ENCODE measurements at places on chromosomes 11 and 22. TPM values are rescaled to one million over a fixed set of nuclear protein-coding genes. Genes with fewer than 3 reads are reported as not detected.

DNA sequence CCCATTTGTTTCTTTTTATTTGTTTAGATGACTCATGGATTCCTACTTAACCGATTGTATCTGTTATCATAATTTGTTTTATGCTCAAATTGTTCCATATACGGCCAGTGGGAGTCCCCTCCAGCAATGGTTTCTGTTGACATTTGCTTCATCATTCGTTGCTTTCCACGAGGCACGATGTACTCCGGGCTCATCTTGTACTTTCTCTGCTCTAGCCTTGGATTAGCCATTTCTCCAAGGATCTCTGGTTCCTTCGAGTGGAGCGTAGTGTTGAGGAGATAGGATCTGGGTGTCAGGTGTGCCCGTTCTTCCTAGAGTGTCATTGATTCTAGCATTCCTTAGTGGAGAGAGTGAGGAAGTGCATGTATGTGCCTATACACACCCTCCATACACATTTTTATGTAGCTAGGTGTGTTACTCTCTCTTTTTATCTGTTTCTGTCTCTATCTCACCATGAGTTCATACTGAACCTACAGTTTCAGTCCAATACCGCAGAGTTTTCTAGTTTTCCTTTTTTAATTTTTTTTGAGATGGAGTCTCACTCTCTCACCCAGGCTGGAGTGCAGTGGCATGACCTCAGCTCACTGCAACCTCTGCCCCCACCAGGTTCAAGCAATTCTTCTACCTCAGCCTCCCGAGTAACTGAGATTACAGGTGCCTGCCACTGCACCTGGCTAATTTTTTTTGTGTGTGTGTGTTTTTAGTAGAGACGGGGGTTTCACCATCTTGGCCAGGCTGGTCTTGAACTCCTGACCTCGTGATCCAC lies 31.4 kb downstream of the TECTA start:
- no peak overlapping the region for H3K4me3 ChIP-seq
- no peaks in the 10 kb centered on the region for H3K4me1 ChIP-seq
- DNase-seq, result no peak
- H3K27ac ChIP-seq, result no peak overlapping the region
- H3K36me3 ChIP-seq, result no peaks in the 10 kb centered on the region
- H3K27me3 ChIP-seq, result no peaks in the 10 kb centered on the region

GRCh38 chr11:68660066-68660810 lies 24.1 kb upstream of the GAL start:
- H3K4me3 ChIP-seq, result no peak overlapping the region
- H3K4me1 ChIP-seq, result no peaks in the 10 kb centered on the region
- H3K27ac ChIP-seq, result no peak overlapping the region
- H3K36me3 ChIP-seq, result no peaks in the 10 kb centered on the region
- no peak for DNase-seq

- no peaks in the 10 kb centered on the region for H3K4me1 ChIP-seq
- peaks cover 19% of the 10 kb centered on the region for H3K27me3 ChIP-seq
- no peak overlapping the region for H3K4me3 ChIP-seq
- no peak for DNase-seq
- no peaks in the 10 kb centered on the region for H3K36me3 ChIP-seq
Observed at GRCh38 chr11:64639885-64640284, 48.9 kb downstream of the SLC22A12 start.

- no peaks in the 10 kb centered on the region for H3K4me1 ChIP-seq
- no peaks in the 10 kb centered on the region for H3K36me3 ChIP-seq
- H3K4me3 ChIP-seq, result no peak overlapping the region
- no peak overlapping the region for H3K27ac ChIP-seq
- H3K27me3 ChIP-seq, result peaks cover 3% of the 10 kb centered on the region
- DNase-seq, result no peak
Observed at GRCh38 chr11:83680321-83680720, 394.2 kb upstream of the CCDC90B start.

DNA sequence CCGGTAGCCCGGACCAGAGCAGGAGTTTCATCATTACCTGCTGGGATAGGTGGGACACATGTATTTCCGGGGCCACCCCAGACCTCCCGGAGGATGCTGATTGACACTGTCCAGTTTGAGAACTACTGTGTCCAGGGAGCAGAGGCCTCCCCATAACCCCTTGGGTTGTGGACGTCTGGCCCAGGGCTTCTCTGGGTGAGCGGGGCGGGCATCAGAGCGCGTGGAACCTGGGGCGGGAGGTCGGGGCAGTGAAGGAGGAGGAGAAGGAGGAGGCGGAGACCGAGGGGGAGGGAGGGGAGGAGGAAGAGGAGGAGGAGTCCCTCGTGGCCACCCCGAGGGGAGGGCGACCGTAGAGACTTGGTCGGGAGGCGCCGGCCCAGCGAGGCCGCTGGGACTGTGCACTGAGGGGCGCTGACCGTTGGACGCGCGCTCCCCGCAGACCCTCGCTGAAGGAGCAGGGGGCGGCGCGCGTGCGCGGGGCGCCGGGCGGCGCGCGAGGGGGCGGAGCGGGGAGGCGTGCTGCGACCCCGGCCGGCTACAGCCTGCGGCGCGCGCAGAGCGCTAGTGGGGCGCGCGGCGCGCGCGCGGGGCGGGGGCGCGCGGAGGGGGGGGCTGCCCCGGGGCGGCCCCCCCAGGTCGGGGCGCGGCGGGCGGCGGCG lies at the start of gene GRK3:
TSS of gene GRK3 (plus strand) at position 356 of the 659 bp plus-strand sequence. CDS start 366 bp downstream, outside the sequence.
- H3K36me3 ChIP-seq, result peaks cover 3% of the 10 kb centered on the region
- peak within 1 kb of the TSS; percentile 94 for H3K4me3 ChIP-seq
- peak within 1 kb of the TSS; percentile 88 for H3K27ac ChIP-seq
- H3K27me3 ChIP-seq, result no peaks in the 10 kb centered on the region

GRCh38 chr22:28898233-28898629 lies 14.9 kb downstream of the ZNRF3 start:
- no peak overlapping the region for H3K27ac ChIP-seq
- peaks cover 2% of the 10 kb centered on the region for H3K36me3 ChIP-seq
- no peak overlapping the region for H3K4me3 ChIP-seq
- H3K4me1 ChIP-seq, result peaks cover 5% of the 10 kb centered on the region
- peaks cover 49% of the 10 kb centered on the region for H3K27me3 ChIP-seq
- no peak for DNase-seq

- H3K27me3 ChIP-seq, result no peaks in the 10 kb centered on the region
- H3K4me1 ChIP-seq, result peaks cover 26% of the 10 kb centered on the region
- DNase-seq, result no peak
- H3K27ac ChIP-seq, result no peak overlapping the region
Observed at GRCh38 chr11:128764424-128765095, 70.7 kb downstream of the FLI1 start.

- no peaks in the 10 kb centered on the region for H3K27me3 ChIP-seq
- peaks cover 7% of the 10 kb centered on the region for H3K4me1 ChIP-seq
- no peak overlapping the region for H3K27ac ChIP-seq
- no peak for DNase-seq
- no peak overlapping the region for H3K4me3 ChIP-seq
Observed at GRCh38 chr11:75480185-75481175, 45.3 kb downstream of the GDPD5 start.

DNA sequence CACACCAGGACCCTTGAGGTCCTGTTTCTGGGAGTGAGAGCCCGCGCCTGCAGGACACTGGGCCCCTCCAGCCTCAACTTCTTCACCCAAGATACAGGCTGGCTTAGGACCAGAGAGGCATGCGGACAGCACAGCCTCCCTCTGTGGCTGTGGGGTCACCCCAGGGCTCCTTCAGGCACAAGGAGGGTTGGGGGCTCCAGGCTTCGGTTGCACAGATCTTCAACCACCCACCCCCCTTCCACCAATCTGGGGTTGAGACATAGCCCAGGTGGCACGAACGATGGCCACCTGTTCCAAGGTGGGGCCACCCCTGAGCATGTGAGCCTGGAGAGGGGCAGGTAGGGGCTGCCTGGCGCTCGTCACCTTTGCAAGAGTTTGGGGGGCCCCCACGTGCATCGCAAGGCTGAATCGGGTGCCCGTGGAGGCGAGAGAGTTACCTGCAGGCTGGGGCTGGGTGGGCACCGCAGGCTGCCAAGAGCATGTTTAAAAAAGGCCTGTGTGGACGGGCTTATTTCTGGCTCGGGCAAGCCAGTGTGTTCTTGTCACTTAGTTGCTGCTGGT lies 1.2 kb downstream of the ZDHHC8 start:
- peak overlapping the region; percentile 78 for H3K4me3 ChIP-seq
- no peaks in the 10 kb centered on the region for H3K36me3 ChIP-seq
- H3K27me3 ChIP-seq, result no peaks in the 10 kb centered on the region

DNA sequence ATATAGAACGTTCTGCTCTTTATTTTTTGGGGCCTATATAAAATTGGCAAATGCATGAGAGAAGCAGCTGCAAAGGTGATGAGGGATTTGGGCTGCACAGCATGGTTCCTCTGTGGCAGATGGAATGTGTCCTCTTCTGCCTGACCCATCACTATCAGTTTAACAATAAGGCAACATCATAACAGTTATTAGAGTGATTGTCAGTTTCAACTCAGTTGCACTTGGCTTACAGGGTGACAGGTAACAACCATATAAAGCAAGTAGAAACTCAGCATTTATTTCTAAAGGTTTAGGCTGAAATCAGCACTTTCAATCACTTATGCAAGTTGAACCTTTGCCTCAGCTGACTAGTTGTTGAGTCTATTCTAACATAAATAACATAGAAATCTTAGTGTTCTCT lies 935.4 kb upstream of the CHORDC1 start:
- DNase-seq, result no peak
- H3K27ac ChIP-seq, result no peak overlapping the region
- H3K4me1 ChIP-seq, result no peaks in the 10 kb centered on the region
- H3K4me3 ChIP-seq, result no peak overlapping the region
- no peaks in the 10 kb centered on the region for H3K36me3 ChIP-seq

DNA sequence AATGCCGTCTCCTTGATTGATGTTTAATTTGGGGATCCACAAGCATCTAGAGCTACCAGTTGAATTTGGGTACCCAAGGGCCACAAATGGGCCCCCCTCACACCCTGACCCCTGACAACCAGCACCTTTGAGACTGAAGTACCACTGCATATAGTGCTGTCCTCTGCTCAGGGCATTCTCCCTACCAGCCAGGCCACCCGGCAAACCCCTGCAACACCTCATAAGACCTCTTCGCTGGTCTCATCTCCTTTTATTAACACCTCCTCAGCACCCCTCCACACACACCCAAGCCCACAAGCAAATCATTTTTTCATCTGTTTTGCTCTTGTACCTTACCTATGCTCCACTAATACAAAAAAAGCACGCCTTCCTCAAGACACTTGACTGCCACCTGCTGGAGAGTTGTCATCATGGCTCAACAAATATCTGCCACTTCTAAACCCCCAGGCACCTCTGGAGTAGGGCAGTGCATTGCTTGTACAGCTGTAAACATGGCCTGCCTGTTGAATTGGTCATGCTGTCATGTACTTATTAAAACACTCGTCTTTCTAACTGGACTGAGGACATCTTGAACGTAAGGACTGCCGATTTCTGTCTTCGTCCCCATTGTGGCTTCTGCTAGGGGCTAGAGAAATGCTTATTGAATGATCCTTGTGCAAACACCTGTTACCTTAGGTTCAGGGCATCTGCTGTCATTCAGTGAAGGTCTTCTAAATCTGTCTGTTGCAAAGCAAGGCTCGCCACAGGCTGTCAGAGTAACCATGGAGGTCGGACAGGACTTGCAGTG lies 66.5 kb downstream of the BMAL1 start:
- H3K36me3 ChIP-seq, result peaks cover 3% of the 10 kb centered on the region
- no peaks in the 10 kb centered on the region for H3K27me3 ChIP-seq
- DNase-seq, result peak; percentile 53
- H3K4me1 ChIP-seq, result peaks cover 41% of the 10 kb centered on the region

DNA sequence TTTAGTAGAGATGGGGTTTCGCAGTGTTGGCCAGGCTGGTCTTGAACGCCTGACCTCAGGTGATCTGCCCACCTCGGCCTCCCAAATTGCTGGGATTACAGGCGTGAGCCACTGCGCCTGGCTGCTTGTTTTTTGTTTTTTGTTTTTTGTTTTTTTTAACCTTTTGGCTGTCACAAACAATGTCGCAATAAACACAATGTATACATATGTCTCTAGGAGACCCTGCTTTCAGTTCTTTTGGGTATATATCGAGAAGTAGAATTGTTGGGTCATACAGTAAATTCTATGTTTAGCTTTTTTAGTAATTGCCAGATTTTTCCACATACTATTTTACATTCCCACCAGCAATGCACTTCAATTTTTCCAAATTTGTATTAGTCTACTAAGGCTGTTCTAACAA lies 28.0 kb downstream of the RBX1 start:
- no peak for DNase-seq
- no peak overlapping the region for H3K4me3 ChIP-seq
- H3K36me3 ChIP-seq, result no peaks in the 10 kb centered on the region
- peaks cover under 1% of the 10 kb centered on the region for H3K27me3 ChIP-seq
- H3K27ac ChIP-seq, result no peak overlapping the region

- no peak for DNase-seq
- H3K4me3 ChIP-seq, result no peak overlapping the region
- no peak overlapping the region for H3K27ac ChIP-seq
- peaks cover 1% of the 10 kb centered on the region for H3K36me3 ChIP-seq
- no peaks in the 10 kb centered on the region for H3K27me3 ChIP-seq
Observed at GRCh38 chr11:104652996-104653395, 245.3 kb downstream of the CASP12 start.

DNA sequence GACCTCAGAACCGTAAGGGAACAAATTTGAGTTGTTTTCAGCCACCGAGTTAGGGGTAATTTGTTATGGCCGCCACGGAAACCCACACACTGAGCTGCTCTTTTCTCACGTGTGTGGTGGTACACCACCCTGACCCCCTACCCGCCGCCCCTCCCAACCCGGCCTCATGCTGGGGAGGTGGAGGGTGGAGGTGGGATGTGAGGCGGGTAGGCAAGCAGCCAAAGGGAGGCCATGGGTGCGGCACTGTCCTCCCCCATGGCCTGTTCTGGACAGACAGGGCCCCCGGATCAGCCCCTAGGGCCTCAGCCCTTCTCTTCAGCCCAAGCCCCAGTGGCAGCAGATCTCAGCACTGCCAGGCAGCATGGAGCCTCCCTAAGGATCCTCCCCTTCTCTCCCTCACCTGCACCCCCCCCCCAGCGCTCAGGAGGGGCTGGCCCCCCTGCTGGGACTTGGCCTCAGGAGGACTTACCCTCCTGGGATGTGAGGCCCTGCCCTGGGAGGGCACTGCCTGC lies 7.9 kb downstream of the PRR5 start:
- H3K27ac ChIP-seq, result no peak overlapping the region
- H3K4me3 ChIP-seq, result no peak overlapping the region
- H3K4me1 ChIP-seq, result peaks cover 4% of the 10 kb centered on the region
- no peaks in the 10 kb centered on the region for H3K27me3 ChIP-seq
- no peak for DNase-seq
- no peaks in the 10 kb centered on the region for H3K36me3 ChIP-seq

- H3K27ac ChIP-seq, result no peak overlapping the region
- no peak overlapping the region for H3K4me3 ChIP-seq
- peaks cover 20% of the 10 kb centered on the region for H3K36me3 ChIP-seq
- H3K27me3 ChIP-seq, result no peaks in the 10 kb centered on the region
- no peaks in the 10 kb centered on the region for H3K4me1 ChIP-seq
Observed at GRCh38 chr11:33344611-33345010, 87.4 kb downstream of the HIPK3 start.

The ZNF280B gene
- 2.5 TPM for total RNA-seq

The PAFAH1B2 gene
- total RNA-seq, result 71.8 TPM

The KRTAP5-2 gene
- not detected for total RNA-seq

The NLRP6 gene
- total RNA-seq, result 5.2 TPM

The SMC1B gene
- 0.44 TPM for total RNA-seq

The CD248 gene
- total RNA-seq, result 0.10 TPM

The MYRF gene
- total RNA-seq, result 0.78 TPM

The KDM4D gene
- 1.1 TPM for total RNA-seq

The HTATIP2 gene
- total RNA-seq, result 43.9 TPM

The GTSE1 gene
- 39.0 TPM for total RNA-seq

The ACRV1 gene
- not detected for total RNA-seq

The SLC17A6 gene
- total RNA-seq, result not detected

The INSC gene
- total RNA-seq, result not detected
